ENCODE measurements at places on chromosomes 4 and X.

DNA sequence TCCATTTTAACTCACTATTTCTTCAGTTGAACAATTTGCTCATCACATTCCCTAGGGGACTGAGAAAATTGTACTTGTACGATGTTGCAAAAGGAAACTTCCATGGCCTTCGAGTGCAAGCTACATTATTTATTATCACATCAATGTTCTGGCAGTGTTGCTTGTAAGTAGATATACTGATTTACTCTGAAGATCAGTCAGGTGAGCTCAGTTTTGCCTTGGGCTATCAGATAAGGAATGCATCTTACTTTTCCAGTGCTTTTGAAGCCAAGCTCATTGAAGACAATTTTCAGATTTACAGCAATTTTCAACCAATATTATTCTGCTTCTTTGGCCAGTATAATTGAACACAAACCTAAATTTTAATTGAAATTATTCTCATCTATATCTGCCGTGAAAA, 1296.9 kb downstream of the RAPGEF2 start:
- DNase-seq, result no peak

DNA sequence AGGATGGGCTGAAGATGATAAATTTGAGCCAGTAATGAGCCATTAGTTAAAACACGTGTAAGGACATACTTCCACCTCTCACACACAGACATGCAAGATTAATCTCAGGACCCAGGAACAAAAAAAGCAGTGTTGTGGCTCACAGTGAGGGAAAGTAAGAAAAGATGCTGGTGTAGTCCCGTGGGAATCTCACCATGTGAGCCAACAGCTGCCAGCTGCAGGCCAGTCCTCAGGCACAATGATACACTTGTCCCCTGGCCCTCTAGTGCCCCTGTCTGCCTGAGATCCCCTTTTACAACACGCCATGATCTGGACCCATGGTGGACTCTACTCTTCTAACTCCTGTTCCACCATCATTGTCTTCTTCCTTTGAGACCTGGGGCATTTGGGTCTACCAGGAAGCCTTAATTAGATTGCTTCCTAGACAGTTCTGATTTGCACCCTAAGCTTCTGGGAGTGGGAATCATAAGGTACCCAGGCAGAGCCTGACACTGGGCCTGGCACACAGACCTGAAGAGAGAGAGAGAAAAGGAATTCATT, 194.7 kb downstream of the STIM2 start:
- DNase-seq, result no peak

GRCh38 chrX:68989865-68990606, 161.2 kb downstream of the EFNB1 start:
- peak; percentile 54 for DNase-seq

DNA sequence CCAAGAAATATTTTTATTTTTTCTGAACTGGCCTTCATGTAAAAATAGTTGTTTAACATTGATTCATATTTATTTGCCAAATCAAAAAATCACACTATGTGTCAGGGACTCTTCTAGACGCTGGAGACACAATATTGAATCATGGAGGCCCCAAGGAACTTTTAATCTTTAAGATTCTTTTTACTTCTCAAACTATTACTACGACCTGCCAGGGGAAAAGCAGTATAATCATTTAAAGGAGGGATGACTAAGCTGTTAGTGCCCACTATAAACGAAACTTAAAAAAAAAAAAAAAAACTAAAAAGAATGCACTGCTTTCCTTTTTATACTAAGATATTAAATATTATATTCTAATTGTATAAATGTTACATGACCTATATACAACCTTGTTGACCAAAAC, 84.7 kb downstream of the PPA2 start:
- no peak for DNase-seq

GRCh38 chrX:78555401-78555980, 103.6 kb downstream of the RTL3 start:
- no peak for DNase-seq

DNA sequence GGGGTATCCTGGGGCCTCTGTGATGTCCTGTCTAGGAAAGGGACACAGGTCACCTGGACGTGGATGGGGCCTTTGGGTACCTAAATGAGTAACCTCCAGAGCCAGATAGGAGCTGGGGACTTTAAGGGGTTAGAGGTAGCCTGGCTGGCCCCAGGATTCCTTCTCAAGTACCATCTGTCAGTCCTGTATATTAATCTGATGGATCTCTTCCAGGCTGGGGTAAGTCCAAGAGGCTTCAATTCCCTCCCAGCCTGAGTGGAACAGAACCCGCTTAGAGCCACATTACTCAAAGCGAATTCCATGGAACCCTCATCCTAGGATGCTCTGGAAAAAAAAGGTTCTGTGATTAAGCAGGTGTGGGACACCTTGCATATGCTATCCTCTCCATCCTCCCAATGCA, 24.8 kb upstream of the MAP3K15 start:
- DNase-seq, result no peak

DNA sequence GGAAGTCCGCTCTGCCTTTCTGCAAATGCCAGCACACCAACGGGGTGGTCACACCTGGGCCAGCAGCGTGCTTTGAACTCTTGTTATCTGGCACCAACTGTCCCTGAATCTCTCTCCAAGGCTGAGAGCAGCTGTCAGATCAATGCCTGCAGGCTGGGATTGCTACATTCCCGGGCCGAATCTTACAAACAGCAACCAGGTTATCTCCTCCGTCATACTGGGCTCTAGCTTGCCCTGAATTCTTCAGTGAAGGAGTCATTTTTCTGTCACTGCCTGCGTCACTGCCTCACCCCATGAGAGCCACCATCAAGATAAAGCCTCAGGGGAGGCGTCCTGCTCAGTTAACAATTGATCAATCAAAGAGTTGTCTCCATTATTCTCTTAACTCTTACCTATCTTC, 329.4 kb upstream of the PPARGC1A start:
- DNase-seq, result no peak

DNA sequence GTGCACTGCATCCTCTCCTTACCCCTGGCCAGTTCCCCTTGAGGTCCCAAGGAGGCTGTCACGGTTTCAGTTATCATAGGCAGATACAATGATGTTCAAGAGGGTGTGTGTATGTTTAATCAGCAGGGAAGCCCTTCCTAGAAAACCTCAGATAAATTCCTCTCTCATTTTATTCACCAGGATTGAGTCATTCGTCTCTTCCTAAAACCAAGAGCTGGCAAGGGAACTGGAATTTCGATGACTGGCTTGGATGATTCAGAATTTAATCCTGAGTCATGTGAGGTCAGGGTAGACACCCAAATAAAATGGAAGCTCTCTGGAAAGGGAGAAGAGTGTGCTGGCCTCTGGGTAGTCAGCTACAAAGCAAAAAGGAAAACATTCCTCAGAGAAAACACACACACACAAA, 106.2 kb upstream of the RAPGEF2 start:
- peak; percentile 94 for DNase-seq

Measured in brain microvascular endothelial cell (primary cell).